ENCODE measurements at places on chromosomes 2 and 18. TPM values are rescaled to one million over a fixed set of nuclear protein-coding genes. Genes with fewer than 3 reads are reported as not detected.

Gene TNS1
- 3.3 TPM for total RNA-seq

Gene CD226
- 0.32 TPM for total RNA-seq

Gene WDR35
- 12.4 TPM for total RNA-seq

GRCh38 chr2:236219411-236219810 lies 44.8 kb downstream of the ASB18 start:
- no peak for DNase-seq

GRCh38 chr18:29871246-29871645 lies 1171.3 kb downstream of the DSC3 start:
- no peak for DNase-seq

DNA sequence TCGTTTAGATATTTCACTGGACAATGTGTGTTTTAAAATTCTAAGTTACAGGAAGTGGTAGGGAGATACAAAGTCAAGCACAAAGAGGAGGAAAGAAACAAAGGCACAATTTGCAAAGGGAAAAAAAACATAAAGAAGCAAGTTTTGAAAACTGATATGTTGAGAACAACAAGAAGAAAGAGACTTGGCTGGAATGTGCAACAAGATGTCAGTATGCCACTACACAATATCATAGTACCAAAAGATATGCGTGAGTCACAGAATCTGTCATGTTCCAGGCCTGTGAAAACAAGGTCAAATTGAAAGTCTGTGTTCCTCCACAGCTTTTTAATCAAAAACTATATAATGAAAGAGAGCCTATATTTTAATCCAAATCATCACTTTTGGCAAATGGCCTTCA lies 12.0 kb downstream of the EXOC6B start:
- no peak for DNase-seq

DNA sequence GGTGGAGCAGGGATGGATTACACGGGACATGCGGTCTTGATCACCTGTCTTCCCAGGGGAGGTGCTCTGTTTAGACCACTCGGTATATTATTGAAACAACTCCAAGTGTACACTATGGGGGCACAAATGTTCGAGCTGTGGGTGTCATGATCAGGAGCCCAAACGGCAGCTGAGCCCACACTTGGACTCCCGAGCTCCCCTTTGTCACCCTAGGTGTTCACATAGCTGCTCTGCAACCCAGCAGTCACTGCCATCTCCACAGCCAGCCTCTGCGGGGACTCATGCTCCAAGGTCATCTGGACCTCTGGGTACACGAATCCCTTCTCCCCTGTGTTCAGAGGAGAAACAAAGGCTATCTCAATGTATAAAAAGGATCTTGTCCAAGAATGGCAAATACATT lies 46.0 kb downstream of the CAPN13 start:
- DNase-seq = no peak

DNA sequence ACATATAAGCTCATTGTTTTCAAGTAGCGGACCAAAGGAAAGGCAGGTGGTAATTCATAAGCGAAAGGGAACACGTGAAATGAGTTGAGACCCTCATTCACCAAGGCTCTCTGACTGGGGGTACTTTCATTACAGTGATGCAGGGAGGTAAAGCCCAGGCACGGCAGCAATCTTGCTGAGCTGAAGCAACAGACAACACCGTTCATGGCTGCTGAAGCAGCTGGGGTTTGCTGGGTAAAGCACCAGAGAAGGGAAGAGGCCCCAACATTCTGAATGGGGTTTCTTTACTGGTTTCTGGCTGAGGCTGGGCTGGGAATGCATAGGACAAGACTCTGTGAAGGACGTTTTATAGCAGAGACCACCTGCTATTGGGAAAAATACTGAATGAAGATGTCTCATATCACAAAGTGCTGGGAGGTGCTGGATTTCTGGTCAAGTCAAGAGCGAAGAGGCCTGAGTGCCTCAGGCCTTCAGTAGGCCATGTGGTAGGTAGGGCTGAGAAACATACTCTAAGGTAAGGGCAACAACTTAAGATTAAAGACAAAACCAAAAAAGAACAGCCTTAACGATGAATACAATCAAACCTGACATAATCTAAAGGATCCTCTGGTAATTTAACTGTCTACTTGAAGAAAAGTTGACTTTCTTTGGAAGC lies 324.7 kb upstream of the PIK3C3 start:
- no peak for DNase-seq

DNA sequence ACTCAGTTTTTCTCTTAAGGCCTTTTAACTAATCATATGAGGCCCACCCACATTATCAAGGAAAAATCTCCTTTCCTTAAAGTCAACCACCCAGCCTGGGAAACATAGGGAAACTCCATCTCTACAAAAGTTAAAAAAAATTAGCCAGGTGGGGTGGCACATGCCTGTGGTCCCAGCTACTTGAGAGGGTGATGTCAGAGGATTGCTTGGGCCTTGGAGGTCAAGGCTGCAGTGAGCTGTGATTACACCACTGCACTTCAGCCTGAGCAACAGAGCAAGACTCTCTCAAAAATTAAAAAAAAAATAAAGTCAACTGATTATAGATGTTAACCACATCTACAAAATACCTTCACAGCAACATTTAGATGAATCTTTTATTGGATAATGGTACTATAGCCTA lies 5.8 kb downstream of the DPYSL5 start:
- DNase-seq = no peak

DNA sequence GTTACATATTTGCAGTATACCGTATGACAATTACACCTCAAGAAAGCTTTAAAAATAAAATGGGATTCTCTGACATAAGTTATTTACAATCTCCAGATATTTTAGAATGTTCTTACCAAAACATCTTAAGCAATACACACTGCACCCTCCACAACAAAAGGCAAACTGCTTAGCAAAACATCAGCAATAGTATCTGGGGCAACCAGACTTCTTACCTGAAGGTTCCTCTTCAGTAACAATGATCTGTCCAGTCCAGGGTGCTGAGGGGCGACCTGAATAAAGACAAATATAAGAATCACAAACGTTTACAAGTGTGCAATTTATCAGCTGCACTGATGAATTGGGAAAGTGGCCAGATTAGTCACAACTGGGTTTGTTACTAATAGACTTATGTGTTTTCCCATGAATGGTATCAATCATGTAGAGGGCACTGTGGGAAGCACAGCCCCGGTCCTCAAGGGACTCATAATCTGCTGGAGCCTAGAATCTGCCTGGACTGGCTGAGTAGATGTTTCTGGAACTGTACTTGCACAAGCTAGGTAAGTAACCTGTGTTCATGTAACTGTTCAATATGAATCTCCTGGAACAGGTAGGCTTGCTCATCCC lies 70.7 kb downstream of the MYOM1 start:
- DNase-seq = no peak

DNA sequence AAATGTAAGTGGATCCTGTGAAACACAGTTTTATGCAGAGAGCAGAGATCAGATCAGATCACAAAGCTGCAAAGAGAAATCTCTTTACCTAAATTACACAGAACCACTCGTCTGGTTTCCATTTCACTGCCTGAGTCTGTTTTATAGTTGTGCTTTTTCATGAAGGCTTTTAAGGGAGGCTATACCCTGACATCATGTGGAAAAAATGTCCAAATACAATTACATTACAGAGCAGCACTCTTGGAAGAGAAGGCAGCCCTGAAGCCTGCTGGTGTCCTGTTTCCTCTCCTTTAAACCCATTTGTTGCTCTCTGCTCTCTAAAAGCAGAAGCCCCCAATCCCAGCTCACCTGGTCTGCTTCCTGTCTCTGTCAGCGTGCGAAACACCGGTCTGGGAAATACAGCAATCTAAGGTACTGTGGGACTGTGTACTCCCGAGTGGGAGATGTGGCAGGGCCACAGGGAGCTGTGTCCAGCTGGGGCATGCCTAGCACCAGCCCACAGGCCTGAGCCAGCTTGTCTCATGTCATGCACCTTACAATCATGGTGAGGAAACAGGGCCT lies 24.8 kb upstream of the ZFP36L2 start:
- DNase-seq = no peak

DNA sequence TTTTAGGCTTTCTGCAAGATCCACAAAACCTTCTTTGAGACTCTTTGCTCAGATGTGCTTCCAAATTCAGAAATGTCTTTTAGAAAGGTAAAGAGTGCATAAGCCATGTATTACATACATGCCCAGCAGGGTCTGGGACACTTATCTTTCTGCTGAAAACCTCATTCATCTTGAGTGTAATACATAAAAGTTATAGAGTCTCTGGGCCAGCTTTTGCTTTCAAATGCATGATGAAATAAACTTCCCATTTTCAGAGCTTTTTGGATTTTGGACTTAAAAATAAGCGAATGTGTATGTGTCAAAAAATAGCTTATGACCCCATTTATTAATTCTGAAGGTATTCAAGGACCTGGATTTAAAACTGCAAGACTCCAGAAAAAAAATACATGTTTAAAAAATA lies 8.0 kb downstream of the CYRIA start:
- peak; percentile 5 for DNase-seq
